ENCODE measurements at places on chromosomes 7 and 10.

DNA sequence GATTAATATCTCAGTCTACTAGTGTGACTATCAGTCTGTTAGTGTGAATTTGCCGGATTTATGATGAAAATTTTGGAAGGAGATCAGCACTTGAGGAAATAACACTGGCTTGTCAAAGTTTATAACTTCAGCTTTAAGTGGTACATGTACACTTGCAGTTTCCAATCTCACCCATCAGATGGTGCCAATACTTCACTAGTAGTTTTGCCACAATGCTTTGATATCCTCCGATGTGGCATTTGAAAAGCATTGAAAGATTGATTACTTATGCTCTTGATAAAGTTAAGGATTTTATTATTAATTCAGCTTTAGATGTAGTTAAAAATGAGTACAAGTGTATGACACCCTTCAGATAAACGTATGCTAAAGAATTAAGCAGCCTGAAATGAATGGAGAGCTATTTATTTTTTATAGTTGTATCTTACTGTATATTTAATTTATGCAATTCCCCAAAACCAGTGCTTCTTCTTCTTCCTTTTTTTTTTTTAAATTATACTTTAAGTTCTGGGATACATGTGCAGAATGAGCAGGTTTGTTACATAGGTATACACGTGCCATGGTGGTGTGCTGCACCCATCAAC lies 98.2 kb downstream of the ANLN start:
- DNase-seq, result peak; percentile 36

GRCh38 chr10:28181478-28182096 lies 121.3 kb downstream of the MPP7 start:
- DNase-seq, result no peak

DNA sequence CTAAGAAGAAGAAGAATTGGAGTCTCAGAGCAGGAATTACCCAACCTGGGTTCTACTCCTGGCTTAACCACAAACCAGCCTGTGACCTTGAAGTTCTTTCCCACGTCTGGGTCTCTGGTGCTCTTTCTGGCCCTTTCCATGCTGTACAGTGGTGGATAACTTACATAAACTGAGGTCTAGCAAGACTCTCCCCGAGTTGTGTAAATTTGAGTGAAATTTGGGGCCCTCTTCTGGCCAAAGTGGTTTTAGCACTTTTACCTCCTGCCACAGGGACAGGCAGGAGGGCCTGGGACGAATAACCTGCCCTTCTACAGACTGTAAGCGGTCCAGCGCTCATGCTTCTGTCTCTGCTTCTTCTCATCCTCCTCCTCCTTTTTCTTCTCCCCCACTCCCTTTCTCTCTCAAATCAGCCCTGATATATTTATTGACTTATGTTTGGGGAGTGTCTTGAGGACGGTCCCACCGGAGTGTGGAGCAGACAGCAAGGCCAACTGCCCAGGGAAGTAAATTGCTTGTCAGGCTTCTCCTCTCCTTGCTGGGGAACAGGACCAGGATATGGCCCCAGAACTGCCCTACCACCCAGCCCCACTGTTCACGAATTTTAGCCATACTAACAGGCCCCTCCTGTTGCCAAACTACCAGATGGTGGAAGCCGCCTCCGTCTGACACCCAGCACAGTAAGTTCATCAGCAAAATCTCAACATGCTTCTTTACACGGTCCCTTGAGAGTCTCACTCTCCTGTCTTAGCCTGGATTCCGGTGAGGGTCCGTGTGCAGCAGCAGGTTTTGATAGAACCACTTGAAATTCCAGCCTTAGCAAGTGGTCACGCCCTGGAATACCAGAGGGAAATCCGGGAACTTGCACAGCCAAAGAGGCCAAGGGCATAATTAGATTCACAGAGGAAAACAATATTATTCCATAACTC lies 4.0 kb upstream of the SH3PXD2A start:
- DNase-seq, result peak; percentile 76

DNA sequence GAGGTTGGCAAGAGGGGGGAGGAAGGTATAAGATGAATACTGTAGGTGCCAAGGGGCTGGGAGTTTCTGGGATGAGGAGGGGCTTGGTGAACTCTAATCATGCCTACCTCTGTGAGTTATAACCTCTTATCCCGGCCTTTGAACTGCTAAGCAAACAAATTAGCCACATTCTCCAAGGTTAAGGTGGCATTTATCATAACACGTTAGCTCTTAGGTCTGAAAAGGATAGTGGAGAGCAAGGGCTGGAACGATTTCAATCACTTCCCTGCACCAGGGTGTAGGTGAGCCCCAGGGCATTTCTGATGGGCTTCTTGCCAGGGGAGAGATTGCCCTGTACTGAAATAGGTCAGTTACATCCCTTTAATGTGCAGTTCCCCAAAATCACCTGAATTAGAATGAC lies 28.6 kb upstream of the DMBT1 start:
- DNase-seq, result no peak
